ENCODE measurements at places on chromosomes 12 and 14.

DNA sequence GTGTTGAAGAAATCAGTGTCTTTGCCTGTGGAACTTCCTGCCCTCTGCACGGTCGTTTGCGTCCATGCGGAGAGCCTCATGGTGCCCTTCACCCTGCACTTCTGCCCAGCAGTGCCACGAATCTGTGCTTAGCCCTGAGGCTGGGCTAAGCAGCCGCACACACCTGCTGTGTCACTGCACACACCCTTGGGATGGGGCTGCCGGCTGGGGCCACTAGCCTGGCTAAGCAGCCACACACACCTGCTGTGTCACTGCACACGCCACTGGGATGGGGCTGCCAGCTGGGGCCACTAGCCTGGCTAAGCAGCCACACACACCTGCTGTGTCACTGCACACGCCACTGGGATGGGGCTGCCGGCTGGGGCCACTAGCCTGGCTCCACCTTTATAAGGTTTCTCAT, 188.5 kb downstream of the KIF26A start:
- no peak for DNase-seq

DNA sequence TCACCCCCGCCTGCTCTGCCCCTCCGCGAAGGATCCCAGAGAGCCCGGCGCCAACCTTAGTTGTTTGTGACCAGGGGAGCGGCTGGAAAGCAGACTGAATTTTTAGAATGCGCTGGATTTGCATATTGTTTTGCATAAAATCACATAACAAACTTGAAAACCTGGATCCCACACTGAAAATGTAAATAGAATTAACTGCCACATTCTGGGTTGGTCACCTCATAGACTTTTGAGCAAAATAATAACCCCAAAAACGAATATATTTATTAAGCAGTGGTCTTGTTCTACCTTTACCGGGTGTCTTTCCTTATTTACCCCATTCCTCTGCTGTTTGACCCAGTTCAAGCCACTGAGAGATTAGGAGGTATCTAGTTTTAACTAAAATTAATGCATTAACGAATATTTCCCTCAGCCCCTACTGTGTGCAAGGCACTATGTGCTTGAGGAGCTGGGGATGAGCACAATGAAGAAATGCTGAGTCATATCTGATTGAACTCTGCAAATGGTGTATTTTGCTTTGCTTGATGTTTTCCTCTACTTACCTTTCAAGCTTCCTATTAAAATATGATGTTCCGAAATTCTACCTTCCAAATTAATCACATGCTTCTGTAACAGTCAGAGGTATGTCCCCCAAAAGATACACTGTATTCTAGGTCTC, 438 bp upstream of the EGLN3 start:
- no peak for DNase-seq

- no peak for DNase-seq
Observed at GRCh38 chr12:132108211-132108832, 35.8 kb downstream of the DDX51 start.

DNA sequence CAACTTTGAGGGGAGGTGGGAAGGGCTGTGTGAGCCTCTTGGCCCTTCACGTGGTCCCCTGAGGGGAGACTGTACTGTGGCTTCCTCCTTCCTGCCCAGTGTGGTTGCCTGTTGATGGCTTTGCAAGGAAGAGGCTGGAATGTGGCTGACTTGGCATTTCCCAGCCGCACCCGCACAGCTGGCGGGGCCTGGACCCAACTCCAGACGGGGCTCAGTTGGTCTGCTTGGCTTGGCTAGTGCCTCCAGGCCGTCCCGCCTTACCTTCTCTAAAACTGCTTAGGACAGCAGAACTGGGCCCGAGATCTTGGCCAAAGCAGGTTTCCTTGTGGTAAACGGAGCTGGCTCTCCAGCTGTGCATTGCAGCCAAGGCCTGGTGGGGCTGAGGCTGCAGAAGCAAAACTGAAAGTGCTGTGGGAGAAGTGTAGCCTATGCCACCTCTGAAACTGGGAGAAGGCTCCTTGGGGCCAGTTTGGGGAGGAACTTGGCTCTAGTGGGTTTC, 139.5 kb downstream of the SMOC1 start:
- DNase-seq = no peak

GRCh38 chr12:75960086-75960910, 71.3 kb downstream of the PHLDA1 start:
- no peak for DNase-seq

DNA sequence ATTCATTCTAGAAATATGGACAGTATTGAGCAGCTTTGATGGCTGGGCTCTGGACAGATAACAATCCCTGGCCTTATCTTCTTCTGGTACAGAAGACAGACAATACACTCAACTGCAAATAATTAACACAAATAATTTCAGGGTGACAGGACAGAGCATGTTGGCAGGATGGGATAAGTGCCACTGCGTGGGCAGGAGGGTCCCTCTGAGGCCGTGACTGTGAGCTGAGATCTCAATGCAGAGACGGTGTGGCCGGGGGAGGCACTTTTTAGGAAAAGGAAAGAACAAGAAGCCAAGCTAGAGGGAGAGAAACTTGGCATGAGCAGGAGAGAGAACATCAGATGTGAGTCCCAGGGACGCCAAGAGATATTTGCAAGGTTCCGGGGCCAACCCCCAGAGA, 8.1 kb downstream of the SYNE3 start:
- DNase-seq = no peak

GRCh38 chr12:91877022-91877421, 268.6 kb downstream of the BTG1 start:
- no peak for DNase-seq

GRCh38 chr14:93655078-93655750, 133.1 kb downstream of the PRIMA1 start:
- DNase-seq = no peak

DNA sequence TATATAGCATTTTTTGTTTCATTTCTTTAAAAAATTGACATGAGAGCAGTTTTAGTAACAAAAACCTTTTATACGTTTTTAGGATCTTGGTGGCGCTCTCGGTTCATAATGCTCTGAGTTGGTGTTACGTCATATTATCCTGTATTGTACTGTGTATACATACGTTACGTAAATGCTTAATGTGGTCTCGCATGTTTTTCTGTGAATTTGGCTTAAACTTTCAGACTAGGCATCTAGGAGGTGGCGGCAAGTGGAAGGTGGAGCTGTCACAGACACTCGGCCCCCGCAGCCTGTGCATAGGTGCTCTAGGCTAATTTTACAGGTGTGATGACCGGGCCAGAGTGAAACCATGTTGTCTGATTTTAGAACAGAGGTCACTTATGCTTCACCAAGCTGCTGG, 60.0 kb downstream of the PPP2R5C start:
- DNase-seq = no peak

GRCh38 chr14:104826861-104827176, 25.9 kb downstream of the ZBTB42 start:
- DNase-seq = no peak

DNA sequence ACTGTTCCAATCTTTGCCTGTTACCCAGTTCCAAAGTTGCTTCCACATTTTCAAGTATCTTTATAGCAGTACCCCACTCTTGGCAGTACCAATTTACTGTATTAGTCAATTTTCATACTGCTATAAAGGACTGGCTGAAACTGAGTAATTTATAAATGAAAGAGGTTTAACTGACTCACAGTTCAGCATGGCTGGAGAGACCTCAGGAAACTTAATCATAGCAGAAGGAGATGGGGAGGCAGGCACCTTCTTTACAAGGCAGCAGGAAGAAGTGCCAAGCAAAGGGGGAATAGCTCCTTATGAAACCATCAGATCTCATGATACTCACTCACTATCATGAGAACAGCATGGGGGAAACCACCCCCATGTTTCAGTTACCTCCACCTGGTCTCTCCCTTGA, 215.0 kb downstream of the SNAPC1 start:
- no peak for DNase-seq

DNA sequence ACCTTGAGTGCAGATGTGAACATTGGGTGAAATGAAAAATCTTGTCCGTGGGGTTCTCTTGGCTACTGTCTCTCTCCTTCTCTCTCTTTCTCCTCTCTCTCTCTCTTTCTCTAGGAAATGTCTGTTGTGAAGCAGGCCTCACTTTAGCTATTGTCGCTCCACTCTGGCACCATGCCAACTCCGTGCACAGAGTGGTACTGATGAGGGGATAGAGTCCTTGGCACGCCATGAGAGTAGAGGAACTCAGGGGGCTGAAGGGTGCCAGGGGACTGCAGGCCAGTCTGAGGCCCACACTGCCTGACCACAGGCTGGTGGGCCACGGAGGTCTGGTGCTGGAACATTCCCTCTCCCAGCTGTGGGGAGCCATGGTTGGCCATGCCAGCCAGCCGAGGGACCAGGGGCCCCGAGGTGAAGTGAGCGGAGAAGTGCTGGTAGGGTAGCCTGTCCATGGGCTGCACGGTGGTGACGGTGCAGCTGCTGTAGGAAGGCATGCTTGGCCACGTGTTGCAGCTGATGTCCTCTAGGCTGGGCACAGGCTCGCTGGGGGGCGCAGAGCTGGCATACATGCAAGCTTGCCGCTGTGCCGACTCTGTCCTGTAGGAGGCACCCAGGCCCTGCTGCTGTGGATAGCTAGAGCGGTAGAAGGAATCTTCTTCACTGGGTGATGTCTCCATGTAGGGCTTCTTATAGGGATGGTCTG, 50.4 kb downstream of the TBX5 start:
- no peak for DNase-seq

DNA sequence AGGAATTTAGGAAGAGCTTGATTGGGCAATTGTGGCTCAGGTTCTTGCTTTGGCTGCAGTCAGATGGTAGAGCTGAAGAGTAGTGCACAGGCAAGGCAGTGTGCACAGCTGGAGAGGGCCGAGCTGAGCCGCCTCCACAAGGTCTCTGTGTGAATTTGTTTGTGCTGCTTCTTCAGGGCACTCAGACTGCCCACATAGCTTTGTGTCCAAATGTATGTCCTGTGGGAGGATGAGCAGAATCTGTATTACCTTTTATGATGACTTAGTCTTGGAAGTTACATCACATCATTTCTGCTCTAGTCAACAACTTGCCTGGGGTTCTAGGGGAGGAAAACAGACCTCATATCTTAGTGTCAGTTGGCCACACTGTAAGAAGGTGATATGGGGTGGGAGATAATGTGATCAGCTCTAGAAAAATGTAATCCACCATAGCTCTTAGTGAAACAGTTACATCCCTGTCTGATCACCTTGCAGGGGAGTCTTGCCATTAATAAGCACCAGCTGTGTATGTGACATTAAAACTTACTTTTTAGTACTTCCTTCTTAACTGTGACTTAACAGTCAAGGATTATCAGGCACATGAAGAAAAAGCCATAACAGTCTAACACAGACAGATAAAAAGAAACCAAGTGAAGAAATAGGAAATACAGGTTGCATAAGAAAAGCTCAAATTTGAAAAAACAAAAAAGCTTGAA, 53.4 kb downstream of the RCOR1 start:
- no peak for DNase-seq
